Gastrocnemius medialis (tissue), 4 donors: ENCODE measurements at places on chromosomes 1 and 21.

- DNase-seq = no peak
Observed at GRCh38 chr1:147717051-147717705, 43.2 kb downstream of the GJA5 start.

DNA sequence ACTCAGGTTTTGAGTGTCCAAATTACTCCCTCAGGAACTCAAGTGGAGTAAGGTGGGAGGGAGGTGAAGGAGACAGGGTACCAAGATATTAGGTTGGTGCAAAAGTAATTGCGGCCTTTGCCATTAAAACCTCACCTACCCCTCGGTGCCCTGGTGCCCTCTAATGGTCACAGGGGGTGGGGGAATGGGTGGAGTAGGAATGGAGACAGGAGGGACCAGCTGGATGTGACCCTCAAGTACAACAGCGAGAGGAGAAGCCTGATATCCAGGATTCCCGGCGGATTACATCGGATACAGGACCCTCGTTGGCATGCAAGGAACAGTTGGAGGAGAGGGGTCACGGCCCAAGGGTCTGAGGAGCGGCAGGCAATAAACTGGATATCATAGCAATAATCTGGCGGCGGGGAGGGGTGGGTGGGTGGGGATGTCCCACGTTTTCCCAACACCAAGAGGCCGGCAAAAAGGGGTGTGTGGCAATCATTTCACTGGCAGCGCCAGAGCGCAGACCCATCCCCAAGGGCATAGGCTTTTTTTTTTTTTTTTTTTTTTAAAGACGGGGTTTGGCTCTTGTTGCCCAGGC is 4.3 kb upstream of the ZBTB7B start:
- DNase-seq = no peak

DNA sequence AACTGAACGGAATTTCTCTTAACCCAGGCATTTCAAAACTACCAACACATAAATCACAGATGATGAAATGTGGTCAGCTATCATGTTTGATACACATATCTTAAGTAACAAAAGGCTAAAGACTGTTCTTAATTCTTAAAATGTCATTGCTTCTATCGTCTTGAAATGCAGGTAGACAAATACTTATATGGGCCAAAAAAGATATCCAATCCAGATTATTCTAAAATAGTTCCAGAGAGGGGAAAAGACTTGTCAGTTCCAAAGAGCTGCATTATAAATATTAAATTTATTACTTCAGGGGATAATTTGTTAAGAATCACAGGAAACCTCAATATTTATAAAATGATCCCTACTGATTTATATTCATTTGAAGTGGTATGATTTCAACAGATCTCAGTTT is 259.4 kb downstream of the FAF1 start:
- DNase-seq = no peak

- no peak for DNase-seq
Observed at GRCh38 chr1:225866061-225866837, 15.9 kb downstream of the TMEM63A start.

DNA sequence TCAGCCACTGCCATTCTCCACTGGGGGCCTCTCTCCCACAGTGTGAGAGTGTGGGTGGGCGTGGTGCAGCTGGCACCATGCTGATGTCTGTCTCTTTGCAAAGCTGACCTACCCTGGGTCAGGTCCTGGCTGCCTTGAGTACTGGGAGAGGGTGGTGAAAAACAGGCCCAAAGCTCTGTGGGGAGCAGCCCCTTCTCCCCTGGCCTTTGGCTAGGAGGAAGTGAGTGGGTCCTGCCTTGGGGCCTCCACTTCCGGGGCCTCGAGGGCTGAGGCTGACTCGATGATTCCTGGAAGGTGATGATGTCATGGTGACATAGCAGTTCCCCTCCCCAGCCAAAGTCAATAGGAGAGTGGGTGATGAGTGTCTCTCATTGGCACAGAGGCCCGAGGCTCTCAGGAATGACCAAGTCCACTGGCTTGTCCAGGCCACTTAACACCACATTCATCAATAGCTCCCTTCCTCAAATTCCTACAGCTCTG is 53.0 kb downstream of the IER5 start:
- DNase-seq = no peak

GRCh38 chr1:224503161-224504118 is 68.8 kb upstream of the WDR26 start:
- DNase-seq = peak; percentile 90

- no peak for DNase-seq
Observed at GRCh38 chr1:47180603-47181094, 9.2 kb downstream of the PDZK1IP1 start.

GRCh38 chr1:182329471-182329870 is 62.1 kb downstream of the GLUL start:
- no peak for DNase-seq

DNA sequence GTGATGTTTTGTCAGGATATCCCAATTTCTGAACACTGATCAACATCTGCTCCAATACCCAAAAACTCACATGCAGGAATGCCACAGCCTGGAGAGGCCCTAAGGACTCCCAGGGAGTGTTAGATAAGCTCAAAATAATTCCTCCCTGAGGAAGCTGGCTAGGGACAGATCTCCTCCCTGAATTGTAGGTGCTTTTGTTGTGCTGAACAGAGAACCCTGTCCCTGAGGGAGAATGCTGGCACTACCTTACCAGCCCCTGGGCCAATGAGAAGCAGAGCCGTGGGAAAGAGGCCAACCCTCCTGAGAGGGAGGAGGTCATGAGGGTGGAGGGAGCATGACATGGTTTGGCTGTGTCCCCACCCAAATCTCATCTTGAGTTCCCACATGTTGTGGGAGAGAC is 73.6 kb upstream of the PTGFRN start:
- DNase-seq = no peak

DNA sequence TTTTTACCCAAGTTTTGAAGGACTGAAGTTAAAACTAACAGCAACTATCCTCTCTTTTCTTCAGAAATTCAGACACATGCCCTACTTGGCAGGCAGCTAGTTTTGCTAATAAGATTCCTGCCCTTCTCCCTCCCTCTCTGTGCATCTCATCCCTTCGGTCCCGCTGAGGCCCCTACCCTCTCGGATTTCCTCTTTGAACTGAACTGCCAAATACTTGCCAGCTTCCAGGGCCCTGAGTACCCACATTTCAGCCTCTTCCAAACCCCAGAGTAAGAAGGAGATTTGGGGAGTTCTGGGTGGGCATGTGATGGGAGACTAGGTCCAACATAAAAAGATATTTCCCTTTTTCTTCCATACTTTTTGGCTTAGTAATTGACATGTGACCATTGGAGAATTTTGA is 116.5 kb upstream of the JUN start:
- DNase-seq = no peak

GRCh38 chr1:117602862-117603261 is 3.0 kb upstream of the TENT5C start:
- DNase-seq = no peak

GRCh38 chr1:211478801-211479578 is 13.0 kb downstream of the RD3 start:
- no peak for DNase-seq

GRCh38 chr1:202844935-202845334 is 34.2 kb downstream of the PCAT6 start:
- no peak for DNase-seq

- no peak for DNase-seq
Observed at GRCh38 chr1:211831558-211832323, 1.2 kb upstream of the LPGAT1 start.

- DNase-seq = no peak
Observed at GRCh38 chr21:41832596-41833496, 46.3 kb downstream of the PRDM15 start.

GRCh38 chr21:45545236-45545570 is 3.0 kb upstream of the SLC19A1 start:
- no peak for DNase-seq

- no peak for DNase-seq
Observed at GRCh38 chr1:70847013-70847412, 200.6 kb downstream of the PTGER3 start.

- peak; percentile 45 for DNase-seq
Observed at GRCh38 chr1:165367375-165367993, 11.0 kb upstream of the LMX1A start.

DNA sequence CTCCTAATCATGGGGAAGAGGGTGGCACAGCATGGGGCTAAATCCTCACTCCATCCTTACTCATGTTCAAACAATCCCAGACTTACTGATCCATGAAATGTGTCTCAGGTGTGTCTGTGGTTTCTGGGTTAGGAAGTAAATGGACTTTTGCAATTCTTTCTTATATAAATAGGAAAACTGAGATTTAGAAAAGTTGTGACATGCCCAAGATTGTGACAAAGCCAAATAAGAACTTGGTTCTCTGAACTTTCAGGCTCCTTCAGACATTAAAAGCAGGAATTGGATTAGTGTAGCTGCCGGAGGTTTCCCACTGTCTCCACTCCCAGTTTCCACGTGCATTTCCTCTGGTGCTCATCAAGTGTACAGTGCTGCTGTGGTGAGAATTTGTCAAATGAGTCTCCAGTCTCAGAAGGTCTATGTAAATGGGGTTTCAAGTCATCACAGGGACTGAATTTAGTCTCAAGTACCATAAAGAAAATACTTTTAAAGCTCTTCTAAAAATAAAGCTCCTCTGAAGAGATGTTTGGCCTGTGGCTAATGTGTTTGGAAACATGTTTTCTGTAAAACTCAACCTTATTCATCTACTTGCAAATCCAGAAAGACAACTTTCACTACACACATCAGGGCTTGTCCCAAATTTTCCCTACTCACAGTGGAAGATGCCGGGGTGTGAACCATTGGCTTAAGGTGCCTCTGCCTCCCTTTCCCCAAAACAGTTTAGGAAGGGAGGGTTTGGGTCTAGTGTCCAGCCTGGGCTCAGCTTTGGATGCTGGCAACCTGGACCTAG is 115.2 kb downstream of the NGF start:
- no peak for DNase-seq

DNA sequence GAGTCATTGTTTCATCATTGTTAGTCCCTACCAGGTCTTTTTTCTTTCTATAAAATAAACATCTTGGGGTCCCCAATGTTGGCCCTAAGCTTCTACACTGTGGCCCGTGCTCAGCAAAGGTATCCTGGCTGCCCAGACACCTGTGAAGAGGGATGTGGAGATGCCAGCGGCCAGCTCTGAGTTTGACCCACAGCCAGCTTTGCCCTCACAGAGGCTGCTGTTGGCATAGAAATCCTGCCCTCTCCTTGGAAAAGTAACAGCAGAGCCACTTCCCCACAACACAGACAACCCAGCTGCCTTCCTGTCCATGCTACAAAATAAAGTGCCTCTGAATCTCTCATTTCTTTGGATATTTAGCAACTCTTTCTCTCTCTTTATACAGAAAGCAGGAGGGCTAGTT is 6.0 kb downstream of the TRIM62 start:
- no peak for DNase-seq

- no peak for DNase-seq
Observed at GRCh38 chr1:46526013-46526690, 25.3 kb downstream of the KNCN start.
